ENCODE measurements at places on chromosomes 5 and 9.

DNA sequence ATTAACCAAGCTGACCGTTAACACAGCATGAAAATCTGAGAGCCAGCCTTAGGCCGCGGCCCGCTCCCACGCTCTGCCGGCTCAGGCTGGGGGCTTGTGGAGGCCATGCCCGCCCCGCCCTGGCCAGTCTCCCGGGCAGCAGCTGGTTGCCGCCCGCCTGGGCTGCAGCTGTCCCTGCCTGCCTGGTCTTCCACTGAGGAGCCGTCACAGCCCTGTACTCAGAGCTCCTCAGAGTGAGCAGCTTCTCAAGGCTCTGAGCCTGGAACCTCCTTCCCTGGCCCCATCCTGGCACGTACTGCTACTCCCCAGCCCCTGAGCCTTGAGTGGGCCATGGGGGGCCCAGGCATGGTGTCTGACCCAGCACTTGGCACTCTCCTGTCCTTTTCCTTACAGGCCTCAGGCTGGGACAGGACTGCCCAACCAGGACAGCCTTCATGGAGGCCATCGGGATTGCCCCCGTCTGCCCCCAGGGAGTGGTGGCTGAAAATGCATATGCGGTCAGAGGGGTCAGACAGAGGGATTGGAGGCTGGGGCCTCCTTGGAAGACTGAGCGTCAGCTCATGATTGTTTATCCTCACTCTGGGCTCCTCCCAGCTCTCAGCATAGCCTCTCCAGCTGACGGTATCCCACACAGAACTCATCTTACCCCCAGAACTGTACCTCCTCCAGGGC, 11.9 kb downstream of the FGFR4 start:
- no peak for DNase-seq

- no peak for DNase-seq
These were observed 105.5 kb upstream of the CPEB4 start for GRCh38 chr5:173782671-173783101.

GRCh38 chr9:36191290-36191645, 547 bp downstream of the CLTA start:
- peak; percentile 43 for DNase-seq

DNA sequence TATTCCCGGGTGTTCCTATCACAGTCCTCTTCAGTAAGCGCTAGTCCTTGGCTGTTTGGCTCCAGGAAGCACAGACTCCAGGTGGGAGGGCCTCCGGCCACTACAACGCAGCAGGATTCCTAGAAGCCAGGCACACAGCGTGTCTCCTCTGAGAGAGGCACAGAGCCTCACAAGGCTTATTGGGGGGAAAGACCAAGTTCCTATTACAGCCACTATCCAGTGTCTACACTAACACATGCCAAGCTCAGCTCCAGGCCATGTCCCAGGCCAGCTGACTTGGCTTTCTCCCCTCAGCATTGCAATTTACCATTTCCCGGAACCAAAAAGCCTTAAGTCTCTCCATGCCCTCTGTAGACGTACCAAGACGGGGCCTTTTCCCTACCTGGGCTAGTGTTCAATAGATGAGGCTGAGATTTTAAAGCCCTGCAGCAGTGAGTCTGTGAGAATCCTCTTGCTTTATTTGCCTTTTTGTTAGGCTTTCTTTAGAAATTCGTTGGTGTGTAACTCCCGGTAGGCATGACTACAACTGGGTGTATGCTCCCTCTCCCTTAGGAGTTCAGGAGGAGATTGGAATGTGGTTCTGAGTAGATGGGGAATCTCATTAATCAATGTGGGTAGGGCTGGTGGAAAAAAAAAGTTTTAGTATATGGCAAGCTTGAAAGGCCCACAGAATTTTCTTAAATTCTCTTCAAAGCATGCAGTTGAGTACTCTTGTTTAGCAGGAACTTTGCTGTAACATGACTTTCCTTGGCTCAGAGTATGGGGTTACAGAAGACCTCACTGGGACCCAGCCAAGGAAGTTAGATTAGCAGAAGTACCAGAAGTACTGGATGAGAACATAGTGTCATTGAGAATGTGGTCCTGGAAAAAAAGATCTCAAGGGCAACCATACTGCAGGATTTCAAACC, 84.3 kb upstream of the SLC1A3 start:
- DNase-seq: no peak

DNA sequence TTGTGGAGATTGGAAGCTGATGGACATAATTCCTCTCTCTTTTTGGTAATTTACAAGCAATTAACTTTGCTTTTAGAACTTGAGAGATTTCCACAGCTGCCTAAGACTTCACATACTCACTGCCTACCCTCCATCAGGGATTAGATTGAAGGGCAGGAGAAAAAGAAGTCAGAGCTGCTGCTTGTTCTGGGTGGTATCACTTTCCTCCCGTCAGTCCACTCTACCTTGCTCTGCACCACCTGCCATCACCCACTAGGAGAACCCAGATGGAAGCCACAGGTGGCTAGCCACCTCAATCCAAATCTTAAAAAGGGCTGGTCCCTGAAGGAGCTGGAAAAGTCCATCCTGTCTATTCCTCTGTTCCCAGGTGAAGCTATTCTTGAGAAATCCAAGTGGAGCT, 10.5 kb downstream of the IRF1 start:
- no peak for DNase-seq

DNA sequence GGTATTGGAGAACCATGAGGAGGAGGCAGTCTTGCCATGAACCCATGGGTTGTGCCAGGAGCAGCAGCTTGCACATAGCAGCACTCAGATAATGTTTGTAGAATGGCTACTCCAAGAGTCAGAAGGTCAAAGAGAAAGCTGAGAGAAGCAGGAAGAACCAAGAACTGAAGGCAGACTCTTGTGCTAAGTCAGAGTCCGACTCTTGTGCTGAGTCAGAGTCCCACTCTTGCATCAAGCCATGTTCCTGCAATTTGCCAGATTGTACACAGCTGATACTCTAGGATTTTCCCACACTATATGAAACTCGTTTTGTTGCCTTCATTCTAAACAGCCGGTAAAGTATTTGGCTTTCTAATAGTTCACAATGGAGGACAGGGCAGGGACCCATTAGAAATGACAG, 26.2 kb upstream of the HSPA9 start:
- DNase-seq: no peak

DNA sequence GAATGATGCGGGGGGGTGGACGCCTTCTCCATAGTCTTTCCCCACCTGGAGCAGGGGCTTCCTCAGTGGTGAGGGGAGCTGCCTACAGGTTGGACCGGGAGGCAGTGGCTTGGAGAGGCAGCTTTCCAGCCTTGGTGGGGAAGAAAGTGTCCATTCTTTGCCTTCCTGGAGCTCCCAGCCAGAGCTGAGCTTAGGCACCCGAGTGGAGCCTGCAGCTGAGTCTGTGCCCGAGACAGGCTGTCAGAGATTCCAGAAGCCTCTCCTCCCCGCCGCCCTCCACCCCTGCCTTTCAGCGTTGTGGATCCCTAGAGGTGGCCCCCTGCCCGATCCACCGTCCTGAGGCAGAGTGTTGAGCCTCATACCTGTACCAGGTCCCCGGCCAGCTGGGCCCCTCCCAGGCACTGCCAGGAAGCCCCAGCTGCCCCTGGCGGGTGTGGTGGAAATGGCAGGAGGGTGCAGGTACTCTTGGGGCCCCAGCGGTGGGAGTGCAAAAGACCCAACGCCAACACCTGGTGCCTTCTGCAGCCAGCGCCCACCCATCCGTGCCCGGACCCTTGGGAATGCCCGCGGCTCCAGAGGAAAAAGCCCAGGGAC, 112.0 kb downstream of the RXRA start:
- no peak for DNase-seq

GRCh38 chr9:129402371-129402739, 218.5 kb downstream of the C9orf50 start:
- DNase-seq: no peak

- no peak for DNase-seq
These were observed 159.4 kb upstream of the S1PR3 start for GRCh38 chr9:88831713-88832407.

DNA sequence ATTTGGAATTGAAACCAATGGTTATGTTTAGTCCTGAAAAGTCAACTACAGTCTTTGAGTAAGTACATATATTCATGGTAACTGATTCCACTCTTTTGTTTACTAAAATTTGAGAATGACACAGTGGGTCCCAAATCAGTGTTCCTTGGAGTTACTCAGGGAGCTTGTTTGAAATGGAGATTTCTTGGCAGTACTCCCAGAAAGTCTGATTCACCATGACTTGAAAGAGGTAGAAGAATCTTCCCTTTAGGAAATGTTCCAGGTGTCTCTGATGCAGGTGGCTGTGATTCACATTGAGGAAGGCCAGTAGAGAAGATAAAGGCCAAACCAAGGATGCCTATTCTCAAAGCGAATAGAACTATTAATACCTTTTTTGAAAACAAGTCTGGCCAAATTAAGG, 1078.3 kb downstream of the CDH12 start:
- no peak for DNase-seq

- no peak for DNase-seq
These were observed 23.1 kb upstream of the SHB start for GRCh38 chr9:38092200-38092524.

GRCh38 chr5:151408591-151409230, 38.7 kb upstream of the SLC36A1 start:
- no peak for DNase-seq

DNA sequence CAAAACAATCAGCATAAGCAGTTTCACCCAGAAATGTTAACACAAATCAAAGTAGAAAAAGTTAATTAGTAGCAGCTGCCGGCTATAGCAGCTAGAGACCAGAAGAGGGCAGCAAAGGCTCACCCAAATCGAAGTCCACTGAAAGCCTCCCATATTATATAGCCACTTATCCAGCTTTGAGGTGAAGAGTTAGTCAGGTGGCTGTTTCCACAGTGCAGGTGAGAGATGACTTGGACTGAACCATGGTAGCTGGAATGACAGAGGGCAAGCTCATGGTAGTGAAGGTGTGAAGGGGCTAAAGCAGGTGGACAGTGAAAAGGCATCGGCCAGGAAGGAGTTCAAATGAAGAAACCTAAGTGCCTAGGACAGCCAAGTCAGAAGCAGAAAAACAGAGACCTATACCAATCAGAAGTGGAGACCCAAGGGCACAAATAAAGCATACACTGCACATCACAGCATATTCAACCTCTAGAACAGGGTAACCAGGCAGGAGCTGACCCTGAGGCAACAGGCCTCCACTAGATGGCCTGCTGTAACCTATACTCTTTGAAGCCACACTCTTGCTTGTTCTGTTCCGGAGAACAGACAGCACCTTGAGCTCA, 7.2 kb upstream of the RNF38 start:
- DNase-seq: peak; percentile 49

DNA sequence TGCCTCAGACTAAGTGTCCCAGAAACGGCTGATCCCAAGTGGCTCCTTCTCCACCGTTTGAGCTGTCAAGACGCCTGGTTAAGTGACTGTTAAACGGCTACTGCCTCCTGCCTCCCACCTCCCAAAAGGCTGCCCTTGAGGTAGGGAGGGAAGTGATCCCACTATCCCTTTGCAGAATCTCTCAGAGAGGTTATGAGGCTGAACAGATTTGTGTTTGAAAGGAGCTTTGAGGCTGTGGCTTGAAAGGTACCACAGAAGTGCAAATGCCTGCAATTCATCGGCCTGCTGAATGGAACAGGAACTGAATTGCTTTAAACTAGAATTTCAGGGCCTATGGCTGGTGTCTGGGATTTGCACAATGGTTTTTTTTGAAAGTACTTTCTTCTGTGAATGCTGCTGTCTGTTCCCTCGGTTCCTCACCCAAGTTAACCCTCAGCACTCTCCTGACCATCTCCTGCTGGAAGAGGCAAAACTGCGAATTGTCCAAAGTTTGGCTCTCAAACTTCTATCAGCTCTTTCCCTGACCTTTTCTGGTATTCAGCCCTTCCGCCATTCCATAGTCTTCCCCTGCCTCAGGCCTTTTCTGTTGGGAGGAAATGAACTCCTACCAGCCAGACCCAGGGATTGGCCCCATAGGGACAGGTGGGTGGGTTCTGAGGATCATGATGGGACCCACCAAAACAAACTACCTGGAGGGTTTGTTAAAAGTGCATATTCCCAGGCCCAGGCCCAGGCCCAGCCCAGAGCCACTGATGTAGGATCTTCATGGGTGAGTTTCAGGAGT, 453.3 kb downstream of the KDM4C start:
- no peak for DNase-seq

- no peak for DNase-seq
These were observed 97.3 kb downstream of the SLF1 start for GRCh38 chr5:94715768-94716167.

DNA sequence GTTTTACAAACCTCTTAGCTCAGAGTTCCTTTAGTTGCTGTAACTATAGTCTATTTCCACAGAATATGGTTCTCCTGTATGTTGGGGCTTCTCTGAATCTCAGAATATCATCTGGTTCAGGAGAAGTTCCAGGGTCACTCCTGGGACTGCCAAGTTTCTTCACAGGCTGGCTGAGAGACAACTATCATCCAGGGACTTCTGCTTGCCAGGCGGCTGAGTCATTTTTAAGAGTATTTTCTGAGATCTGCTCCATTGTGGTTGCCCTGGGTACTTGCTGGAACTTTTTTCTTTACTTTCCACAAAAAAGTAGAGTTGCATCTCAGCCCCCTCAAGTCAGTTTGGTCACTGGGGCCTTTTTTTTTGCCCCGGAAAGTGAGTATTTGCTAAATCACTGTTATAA, 566.5 kb downstream of the LRRC70 start:
- no peak for DNase-seq

- DNase-seq: no peak
These were observed 84.0 kb downstream of the PALM2AKAP2 start for GRCh38 chr9:109863961-109864360.

DNA sequence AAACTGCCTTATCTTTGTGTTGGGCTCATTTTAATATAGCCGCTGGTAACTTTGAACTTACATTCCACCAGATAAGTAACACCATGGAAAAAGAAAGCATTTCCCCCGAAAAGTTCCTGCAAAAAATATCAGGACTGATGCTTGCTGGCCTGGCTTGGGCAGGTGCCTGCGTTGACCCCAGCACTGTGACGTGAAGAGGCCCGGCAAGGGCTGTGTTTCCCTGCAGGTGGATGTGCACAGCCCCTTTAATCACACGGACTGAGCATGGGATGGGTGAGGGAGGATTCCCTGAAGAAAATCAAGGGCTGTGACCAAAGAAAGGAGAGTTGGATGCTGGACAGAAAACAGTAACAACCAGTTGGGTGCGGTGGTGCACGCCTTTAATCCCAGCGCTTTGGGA, 138.2 kb downstream of the NSG2 start:
- DNase-seq: no peak

DNA sequence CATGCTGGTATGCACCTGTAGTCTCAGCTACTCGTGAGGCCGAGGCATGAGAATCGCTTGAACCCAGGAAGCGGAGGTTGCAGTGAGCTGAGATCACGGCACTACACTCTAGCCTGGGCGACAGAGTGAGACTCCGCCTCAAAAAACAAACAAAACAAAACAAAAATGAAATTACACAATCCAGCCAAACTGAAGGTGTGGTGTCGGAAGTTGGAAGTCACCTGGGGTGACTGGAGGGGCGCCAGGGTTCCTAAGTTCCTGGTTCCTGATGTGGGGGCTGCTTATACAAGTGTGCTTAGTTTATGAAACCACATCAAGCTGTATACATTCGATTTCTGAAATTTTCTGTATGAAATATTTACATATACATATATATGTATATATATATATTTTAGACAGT, 3.7 kb upstream of the DOLPP1 start:
- DNase-seq: no peak

DNA sequence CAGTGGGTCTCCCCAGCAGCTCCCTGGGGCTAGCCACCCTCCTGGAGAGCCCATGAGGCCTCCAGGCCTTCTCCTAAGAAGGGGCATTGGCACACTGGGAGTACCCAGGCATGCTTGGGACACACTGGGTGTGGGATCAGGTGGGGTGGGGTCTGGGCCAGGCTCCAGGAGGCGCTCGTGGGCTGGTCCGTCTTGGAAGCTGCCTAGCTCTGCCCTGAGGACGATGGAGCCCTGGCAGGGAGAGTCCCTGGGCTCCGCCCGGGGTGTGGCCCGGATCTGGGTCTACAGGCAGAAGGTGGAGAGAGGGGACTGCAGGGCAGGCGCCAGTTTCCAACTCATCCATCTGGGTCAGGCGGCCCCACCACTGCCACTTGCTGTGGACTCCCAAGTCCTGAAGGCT, 2.4 kb downstream of the PRRX2 start:
- no peak for DNase-seq
